ENCODE measurements at places on chromosomes 16 and 17. TPM values are rescaled to one million over a fixed set of nuclear protein-coding genes. Genes with fewer than 3 reads are reported as not detected.

DNA sequence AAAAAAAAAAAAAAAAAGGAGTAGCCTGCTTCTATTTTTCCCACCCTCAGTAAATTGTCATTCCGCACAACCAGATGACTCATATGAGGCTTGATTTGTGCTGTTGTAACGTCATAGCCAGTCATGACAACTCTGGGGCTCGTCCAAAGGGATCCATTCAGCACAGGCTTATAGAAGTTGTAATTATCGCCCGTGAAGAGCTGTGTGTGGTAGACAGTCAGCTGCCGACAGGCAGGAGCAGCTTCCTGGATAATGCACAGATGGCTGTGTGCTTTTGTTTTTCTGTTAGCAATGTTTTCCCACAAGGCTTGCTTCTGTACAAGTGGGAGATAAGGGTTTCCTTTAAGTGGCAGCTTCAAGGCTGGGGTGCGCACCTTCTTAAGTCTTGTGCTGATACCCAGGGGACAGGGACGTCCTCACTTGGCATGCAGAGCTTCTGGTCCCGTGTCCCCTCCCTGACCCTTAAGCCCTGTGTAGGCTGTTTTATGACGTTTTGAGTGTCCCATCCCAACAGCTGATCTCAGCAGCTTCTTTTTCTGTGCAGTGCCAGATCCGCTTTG is 26.0 kb downstream of the SNX29 start:
- H3K27me3 ChIP-seq = no peaks in the 10 kb centered on the region
- H3K36me3 ChIP-seq = no peaks in the 10 kb centered on the region
- no peak overlapping the region for H3K27ac ChIP-seq
- H3K4me3 ChIP-seq = no peak overlapping the region
- DNase-seq = no peak

DNA sequence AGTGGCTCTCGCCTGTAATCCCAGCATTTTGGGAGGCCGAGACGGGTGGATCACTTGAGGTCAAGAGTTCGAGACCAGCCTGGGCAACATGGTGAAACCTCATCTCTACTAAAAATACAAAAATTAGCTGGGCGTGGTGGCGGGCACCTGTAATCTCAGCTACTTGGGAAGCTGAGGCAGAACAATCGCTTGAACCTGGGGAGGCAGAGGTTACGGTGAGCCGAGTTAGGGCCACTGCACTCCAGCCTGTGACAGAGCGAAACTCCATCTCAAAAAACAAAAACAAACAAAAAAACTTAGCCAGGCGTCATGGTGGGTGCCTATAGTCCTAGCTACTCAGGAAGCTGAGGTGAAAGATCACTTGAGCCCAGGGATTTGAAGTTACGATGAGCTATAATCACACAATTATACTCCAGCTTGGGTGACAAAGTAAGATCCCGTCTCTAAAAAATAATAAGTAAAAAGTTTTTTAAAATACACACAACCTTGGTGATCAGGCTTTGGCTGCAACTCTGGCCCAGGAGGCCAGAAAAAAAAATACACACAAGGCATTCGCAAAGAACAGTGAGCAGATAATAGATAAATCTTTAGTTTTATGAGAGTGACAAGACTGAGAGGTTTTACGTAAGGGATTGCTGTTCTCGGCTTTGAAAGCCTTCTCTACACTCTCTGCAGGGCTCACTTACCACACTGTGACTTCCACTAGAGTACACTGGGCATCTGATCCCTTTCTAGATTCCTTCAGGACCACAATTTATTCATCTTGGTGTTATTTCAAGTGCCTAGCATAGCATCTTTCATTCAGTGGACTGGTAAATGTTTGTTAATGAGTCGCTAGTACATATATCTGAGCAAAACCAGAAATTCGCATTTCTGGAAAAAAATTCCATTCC is 5.9 kb downstream of the GSPT1 start:
- peak overlapping the region; percentile 62 for H3K27ac ChIP-seq
- peaks cover 2% of the 10 kb centered on the region for H3K4me1 ChIP-seq
- DNase-seq = no peak
- H3K4me3 ChIP-seq = no peak overlapping the region

GRCh38 chr17:72839131-72839725 is 253.3 kb downstream of the SLC39A11 start:
- no peak overlapping the region for H3K27ac ChIP-seq
- no peaks in the 10 kb centered on the region for H3K4me1 ChIP-seq
- H3K36me3 ChIP-seq = no peaks in the 10 kb centered on the region
- DNase-seq = no peak

- H3K27me3 ChIP-seq = peaks cover 96% of the 10 kb centered on the region
- H3K4me3 ChIP-seq = no peak overlapping the region
- H3K27ac ChIP-seq = no peak overlapping the region
- no peaks in the 10 kb centered on the region for H3K36me3 ChIP-seq
- H3K4me1 ChIP-seq = no peaks in the 10 kb centered on the region
These were observed 2.3 kb upstream of the LHX1 start for GRCh38 chr17:36934692-36935630.

DNA sequence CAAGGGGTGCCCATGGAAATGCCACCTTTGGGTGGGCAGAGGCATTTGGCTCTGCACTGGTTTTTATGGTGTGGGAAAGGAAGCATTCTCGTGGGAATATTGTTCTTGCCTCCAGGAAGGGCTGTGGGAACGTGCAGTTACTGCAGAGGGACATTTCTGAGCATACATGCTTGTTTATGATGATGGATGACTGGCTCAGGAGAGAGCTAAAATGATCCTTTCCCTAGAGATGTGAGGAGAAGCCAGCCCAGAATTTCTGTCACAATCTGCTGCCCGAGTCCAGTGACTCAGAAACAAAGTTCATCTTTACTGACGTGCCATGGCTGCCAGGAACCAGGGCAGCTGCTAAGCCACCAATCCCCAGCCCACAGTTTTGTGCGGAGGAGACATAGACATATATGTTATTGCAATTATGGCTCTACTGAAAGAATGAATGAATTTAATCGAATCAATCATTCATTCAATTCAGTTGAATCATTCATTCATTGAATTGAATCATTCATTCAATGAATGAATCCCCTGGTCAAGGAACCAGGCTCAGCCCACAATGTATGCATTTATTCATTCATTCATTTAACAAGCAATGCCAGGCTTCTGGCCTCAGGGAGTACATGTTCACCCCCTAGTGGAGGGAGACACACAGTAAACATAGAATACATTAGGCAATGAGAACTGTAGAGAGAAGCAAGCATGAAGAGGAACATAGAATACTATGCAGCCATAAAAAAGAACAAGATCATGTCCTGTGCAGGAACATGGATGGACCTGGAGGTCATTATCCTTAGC is 414.4 kb upstream of the HSBP1 start:
- DNase-seq = peak; percentile 7
- no peaks in the 10 kb centered on the region for H3K36me3 ChIP-seq
- H3K27ac ChIP-seq = no peak overlapping the region

GRCh38 chr16:69538808-69539207 is 27.0 kb upstream of the NFAT5 start:
- DNase-seq = no peak
- no peaks in the 10 kb centered on the region for H3K4me1 ChIP-seq
- no peaks in the 10 kb centered on the region for H3K27me3 ChIP-seq
- no peak overlapping the region for H3K4me3 ChIP-seq

GRCh38 chr16:20319406-20319805 is 7.9 kb downstream of the GP2 start:
- H3K36me3 ChIP-seq = no peaks in the 10 kb centered on the region
- H3K4me3 ChIP-seq = no peak overlapping the region
- H3K27ac ChIP-seq = no peak overlapping the region

DNA sequence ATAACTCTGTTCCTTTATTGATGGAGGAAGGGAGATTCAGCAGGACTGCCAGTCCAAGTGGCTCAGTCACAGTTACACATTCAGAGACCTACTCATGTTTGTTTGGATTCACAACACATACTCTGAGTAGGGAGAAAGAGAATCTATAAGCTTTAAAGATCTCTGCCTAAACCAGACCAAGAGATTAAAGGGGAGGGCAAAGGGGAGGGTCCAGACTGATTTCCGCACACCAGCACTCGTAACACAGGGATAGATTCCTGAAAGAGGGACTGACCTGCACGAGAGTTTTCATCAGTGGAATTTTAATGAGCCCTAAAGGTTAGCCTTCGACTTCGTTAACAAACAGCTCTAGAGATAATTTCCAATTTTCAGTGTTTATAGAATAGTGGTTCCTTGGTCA is 71.7 kb upstream of the PMFBP1 start:
- H3K36me3 ChIP-seq = no peaks in the 10 kb centered on the region
- H3K27ac ChIP-seq = no peak overlapping the region
- H3K4me1 ChIP-seq = no peaks in the 10 kb centered on the region
- H3K4me3 ChIP-seq = no peak overlapping the region

DNA sequence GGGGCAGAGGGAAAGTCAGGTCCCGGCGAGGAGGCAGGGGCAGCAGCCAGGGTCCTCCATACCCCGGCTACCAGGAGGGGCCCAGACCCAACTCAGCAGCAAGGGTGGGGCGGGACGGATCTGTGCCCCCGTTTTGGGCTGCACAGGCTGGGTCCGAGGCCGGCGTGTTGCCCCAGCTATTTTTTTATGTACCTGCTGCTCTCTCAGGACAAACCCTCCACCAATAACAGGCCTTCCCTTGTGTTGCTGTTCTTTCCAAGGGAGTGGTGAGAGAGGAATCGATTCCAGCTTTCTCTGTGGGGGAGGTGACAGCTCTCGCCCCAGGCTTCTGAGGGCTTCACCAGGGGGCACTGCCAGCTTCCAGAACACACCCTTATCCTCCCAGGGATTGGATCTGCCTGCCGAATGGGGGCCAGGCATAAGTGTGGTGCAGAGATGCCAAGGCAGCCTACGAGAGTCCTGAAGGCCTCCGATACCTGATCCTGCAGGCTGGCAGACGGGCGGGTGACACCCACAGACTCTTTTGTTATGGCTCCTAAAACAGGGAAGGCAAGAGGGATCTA is 22.3 kb downstream of the RTN4RL1 start:
- no peak overlapping the region for H3K4me3 ChIP-seq
- peak; percentile 46 for DNase-seq
- no peaks in the 10 kb centered on the region for H3K27me3 ChIP-seq
- H3K36me3 ChIP-seq = no peaks in the 10 kb centered on the region

DNA sequence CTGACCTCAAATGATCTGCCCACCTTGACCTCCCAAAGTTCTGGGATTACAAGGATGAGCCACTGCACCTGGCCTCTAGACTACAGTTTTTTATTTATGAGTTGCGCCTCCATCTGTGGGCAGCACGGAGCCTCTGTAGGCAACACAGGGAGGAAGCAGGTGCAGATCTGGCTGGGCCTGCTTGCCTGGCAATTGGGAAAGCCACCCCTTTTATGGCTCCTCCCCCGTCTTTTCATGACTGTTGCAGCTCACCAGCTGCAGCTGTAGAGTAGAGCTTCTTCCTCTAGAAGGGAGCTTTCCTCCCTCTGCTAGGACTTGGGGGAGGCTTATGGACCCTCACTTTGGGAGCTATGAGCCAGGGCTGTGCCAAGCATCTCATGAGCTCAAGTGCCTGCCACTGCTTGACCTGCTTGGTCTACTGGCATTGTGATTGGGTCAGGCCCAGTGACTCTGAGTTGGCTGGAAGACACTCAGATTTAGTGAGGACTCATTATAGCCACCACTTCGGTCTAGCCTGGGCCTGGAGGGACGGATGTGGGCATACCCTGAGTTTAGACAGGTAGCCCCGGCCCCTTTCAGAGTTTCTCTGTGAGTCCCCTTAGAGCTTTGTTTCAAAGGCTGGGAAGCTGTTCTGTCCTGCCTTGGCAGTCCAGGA is 6.9 kb upstream of the SLC7A6 start:
- DNase-seq = no peak
- peak overlapping the region; percentile 40 for H3K27ac ChIP-seq
- no peak overlapping the region for H3K4me3 ChIP-seq

GRCh38 chr17:181245-182049 is at the start of gene DOC2B:
Gene DOC2B, minus strand, starts transcription at chr17:181650. Its CDS starts 171 bp downstream, at chr17:181479.
- peaks cover 4% of the 10 kb centered on the region for H3K4me1 ChIP-seq
- peak; percentile 19 for DNase-seq
- H3K27me3 ChIP-seq = no peaks in the 10 kb centered on the region
- peak within 1 kb of the TSS; percentile 35 for H3K4me3 ChIP-seq
- H3K36me3 ChIP-seq = no peaks in the 10 kb centered on the region

DNA sequence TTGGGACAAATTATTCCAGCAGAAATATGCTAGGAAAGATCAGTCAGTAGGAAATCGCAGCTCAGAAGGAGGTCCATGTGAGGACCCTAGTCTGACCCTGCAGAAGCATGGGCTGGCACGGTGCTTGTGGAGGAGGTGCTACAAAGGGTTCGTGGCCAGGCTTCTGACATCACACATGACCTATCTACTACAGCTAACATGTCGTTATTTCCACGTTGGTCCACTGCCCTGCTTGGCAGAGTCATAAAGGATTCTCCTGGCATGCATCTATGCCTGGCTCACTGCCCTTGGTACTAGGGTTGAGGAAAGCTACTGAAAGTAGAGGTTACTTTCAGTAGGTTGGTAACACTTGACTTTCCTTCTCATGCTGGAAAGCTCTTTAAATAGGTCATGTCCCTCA is 118.1 kb upstream of the SHISA6 start:
- no peaks in the 10 kb centered on the region for H3K36me3 ChIP-seq
- no peak overlapping the region for H3K4me3 ChIP-seq
- H3K4me1 ChIP-seq = no peaks in the 10 kb centered on the region
- no peaks in the 10 kb centered on the region for H3K27me3 ChIP-seq
- peak; percentile 67 for DNase-seq

GRCh38 chr17:75832164-75832651 is 12.0 kb downstream of the UNC13D start:
- peaks cover 7% of the 10 kb centered on the region for H3K4me1 ChIP-seq
- H3K4me3 ChIP-seq = no peak overlapping the region
- H3K27me3 ChIP-seq = no peaks in the 10 kb centered on the region

- H3K36me3 ChIP-seq = no peaks in the 10 kb centered on the region
- H3K4me1 ChIP-seq = peaks cover 2% of the 10 kb centered on the region
- DNase-seq = no peak
- peak overlapping the region; percentile 83 for H3K4me3 ChIP-seq
- H3K27ac ChIP-seq = peak overlapping the region; percentile 96
These were observed 2.0 kb downstream of the AXIN2 start for GRCh38 chr17:65559461-65559803.

- no peaks in the 10 kb centered on the region for H3K36me3 ChIP-seq
- no peak overlapping the region for H3K27ac ChIP-seq
- H3K4me3 ChIP-seq = no peak overlapping the region
These were observed 36.6 kb downstream of the RBFOX1 start for GRCh38 chr16:7369204-7369603.

GRCh38 chr17:77036841-77037381 is 103.9 kb upstream of the SEC14L1 start:
- H3K4me1 ChIP-seq = no peaks in the 10 kb centered on the region
- H3K36me3 ChIP-seq = no peaks in the 10 kb centered on the region
- no peak overlapping the region for H3K27ac ChIP-seq
- H3K4me3 ChIP-seq = no peak overlapping the region
- H3K27me3 ChIP-seq = no peaks in the 10 kb centered on the region

GRCh38 chr16:88917146-88917914 is 50.9 kb upstream of the PABPN1L start:
- H3K27me3 ChIP-seq = no peaks in the 10 kb centered on the region
- H3K36me3 ChIP-seq = no peaks in the 10 kb centered on the region
- no peak overlapping the region for H3K4me3 ChIP-seq

GRCh38 chr17:82241926-82242697 is 13.3 kb downstream of the SLC16A3 start:
- H3K36me3 ChIP-seq = peaks cover 11% of the 10 kb centered on the region
- H3K4me3 ChIP-seq = no peak overlapping the region
- no peaks in the 10 kb centered on the region for H3K27me3 ChIP-seq
- peak overlapping the region; percentile 77 for H3K27ac ChIP-seq

CCDC137 gene
- 18.5 TPM for total RNA-seq

TPSG1 gene
- not detected for total RNA-seq

KCNG4 gene
- total RNA-seq = not detected

RHOT1 gene
- total RNA-seq = 31.7 TPM

PPL gene
- 39.4 TPM for total RNA-seq

PCGF2 gene
- 17.1 TPM for total RNA-seq

IQCK gene
- total RNA-seq = 26.0 TPM

TBC1D3I gene
- total RNA-seq = 0.85 TPM

KRTAP3-1 gene
- not detected for total RNA-seq

SLX4 gene
- 4.9 TPM for total RNA-seq

ZP2 gene
- not detected for total RNA-seq

PPP1R9B gene
- total RNA-seq = 36.2 TPM

KRTAP2-2 gene
- total RNA-seq = not detected
